Epithelial cell of alveolus of lung (primary cell): ENCODE measurements at places on chromosomes 16 and 17. TPM values are rescaled to one million over a fixed set of nuclear protein-coding genes. Genes with fewer than 3 reads are reported as not detected.

Gene KRTAP1-1
- total RNA-seq = not detected in 2 replicates

Gene ESRP2
- 0.52 TPM in 1 of 2 replicates, not detected in the other for total RNA-seq

Gene ABCC12
- total RNA-seq = not detected in 2 replicates

Gene CHST4
- not detected in 2 replicates for total RNA-seq

Gene LGALS9B
- total RNA-seq = not detected in 2 replicates

Gene ST6GALNAC2
- 0.72 and 2.5 TPM in 2 replicates for total RNA-seq

Gene PRR11
- 18.5 and 30.5 TPM in 2 replicates for total RNA-seq

Gene CACNB1
- 4.3 and 6.3 TPM in 2 replicates for total RNA-seq

Gene CRHR1
- under 0.01 TPM in 1 of 2 replicates, not detected in the other for total RNA-seq
